Right lung (tissue), 10 donors: ENCODE measurements at places on chromosomes 2 and 18.
A peak's percentile ranks its signal among the peaks of the same experiment; 100 is the strongest.

DNA sequence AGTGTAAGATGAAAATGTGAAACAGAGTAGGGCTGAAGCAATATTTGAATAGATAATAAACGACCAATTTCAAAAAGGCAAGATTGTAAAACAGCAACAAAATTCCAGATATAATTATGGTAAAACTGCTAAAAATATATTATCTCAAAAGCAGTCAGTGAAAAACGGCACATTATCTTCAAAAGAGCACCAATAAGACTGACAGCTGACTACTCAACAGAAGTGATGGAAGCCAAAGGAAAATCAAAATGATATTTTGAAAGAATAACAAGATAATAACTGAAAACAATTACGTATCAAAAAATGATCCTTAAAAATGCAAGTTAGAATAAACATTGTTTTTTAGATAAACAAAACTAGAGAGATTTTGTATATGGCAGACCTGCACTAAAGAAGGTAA is 920.6 kb upstream of the FAM98A start:
- DNase-seq, result no peak

- DNase-seq, result no peak
Observed at GRCh38 chr2:218022131-218022850, 19.5 kb upstream of the TNS1 start.

GRCh38 chr18:54261894-54262293 is 7.4 kb upstream of the POLI start:
- DNase-seq, result no peak

- DNase-seq, result no peak
Observed at GRCh38 chr2:182444170-182444569, 17.3 kb upstream of the PDE1A start.

- no peak for DNase-seq
Observed at GRCh38 chr2:215598376-215598975, 162.6 kb upstream of the FN1 start.

- DNase-seq, result no peak
Observed at GRCh38 chr2:135050132-135050531, 2.0 kb upstream of the RAB3GAP1 start.

DNA sequence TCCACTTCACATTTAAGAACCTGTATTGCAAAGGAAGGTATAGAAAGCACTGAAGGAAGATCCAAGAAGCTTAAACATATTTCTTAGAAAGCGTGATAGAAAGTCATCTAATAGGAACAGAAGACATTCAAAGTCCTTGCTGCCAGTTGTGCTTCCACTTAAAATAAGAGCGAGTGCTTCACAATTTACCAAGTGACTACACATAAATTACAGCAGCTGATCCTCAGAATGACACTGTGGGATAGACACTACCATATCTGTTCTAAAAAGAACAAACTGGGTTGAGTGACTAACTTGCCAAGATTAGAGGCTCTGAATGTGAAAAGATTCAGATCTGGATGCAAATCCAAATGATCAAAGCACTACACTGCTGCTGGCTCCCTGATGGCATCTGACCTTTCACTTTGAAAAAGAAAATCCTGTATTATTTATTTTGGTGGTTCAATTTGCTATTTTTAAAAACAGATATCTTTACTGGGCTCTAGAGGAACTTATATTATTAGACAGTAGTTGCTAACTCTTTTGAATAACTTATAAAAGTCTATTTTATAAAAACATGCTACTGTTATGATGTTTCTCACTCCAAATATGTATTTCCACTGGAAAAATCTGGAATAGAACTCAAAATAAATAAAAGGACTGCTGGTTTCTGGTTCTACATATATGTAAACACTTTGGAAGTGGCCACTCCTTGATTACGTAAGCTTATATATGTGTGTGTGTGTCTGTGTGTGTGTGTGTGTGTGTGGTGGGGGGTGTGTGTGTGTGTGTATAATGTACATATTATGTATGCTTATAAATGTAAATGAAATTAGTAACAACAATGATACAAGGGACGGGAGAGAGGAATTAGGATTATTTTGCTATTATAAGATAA is 57.4 kb downstream of the KIDINS220 start:
- DNase-seq, result no peak

DNA sequence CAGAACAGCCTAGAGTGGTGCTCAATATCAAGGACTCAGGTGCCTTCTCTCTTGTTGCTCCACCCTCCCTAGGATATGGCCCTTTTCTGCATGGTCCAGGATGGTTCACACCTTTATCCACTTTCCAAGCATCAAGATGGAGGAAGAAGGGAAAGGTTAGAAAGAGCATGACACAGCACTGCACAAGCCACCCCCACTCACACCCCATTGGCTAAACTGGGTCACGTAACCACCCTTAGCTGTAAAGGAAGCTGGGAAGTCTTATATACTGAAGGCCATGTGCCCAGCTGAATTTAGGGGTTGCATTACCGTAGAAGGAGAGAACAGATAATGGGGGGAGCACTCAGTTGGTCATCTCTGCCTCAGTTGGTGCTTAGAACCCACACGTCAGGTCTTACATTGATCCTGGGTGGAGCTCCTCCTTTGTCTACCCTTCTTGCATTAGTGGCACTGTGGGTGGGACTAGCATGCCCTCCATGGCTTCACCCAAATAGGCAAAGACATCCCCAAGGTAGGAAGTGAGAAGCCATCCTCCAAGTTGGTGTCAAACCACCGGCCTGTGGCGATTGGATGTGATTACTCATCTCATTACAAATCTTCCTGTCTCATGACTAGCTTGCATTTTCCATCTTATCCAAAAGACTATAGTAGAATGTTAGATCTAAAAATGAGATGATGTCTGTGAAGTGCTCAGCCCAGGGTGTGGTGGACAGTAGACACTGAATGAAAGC is 248.5 kb downstream of the HAUS1 start:
- DNase-seq, result no peak

- DNase-seq, result peak; percentile 2
Observed at GRCh38 chr2:40758401-40759155, 306.7 kb upstream of the SLC8A1 start.

DNA sequence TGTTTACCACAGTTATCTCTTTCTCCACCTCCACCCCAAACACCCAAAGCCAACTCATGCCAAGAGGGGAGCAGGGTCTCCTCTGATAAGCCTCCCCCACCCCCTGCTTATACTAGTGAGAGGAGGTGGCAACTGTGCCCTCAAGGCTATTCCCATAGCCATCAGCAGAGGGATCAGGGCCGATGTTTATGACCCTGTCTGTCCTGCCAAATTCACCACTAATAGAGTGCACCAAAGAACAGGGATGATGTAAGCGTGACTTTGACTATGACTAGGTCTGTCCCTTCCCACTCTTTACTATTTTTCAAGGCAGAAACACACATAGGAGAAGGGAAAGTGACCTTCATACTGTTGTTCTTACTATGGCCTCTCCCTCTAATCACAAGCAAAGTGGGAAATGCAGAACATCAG is 74.6 kb downstream of the CLHC1 start:
- no peak for DNase-seq

DNA sequence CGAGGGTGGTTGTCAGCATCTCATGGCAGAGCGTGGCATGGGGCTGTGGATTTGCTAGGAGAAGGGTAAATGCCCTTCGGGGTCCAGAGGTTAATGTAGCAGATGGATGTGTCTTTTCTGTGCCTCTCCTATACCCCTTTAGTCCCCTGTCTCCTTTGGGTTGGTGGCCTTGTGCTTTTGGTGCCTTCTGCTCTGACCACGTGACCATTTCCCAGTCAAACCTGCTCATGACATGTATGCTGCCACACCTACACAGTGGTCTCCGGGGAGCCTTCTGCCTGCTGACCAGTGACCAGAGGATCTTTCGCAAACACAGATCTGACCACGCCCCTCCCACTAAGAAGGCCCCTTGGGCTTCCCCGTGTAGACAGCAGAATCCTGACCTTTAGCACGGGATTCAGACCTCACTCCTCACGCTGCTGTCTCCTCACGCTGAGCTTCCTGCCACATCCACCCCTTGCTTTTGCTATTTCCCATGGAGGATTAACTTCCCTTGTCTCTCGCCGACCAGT is 116.2 kb downstream of the ACOXL start:
- DNase-seq, result no peak

GRCh38 chr2:19332503-19332902 is 25.9 kb downstream of the OSR1 start:
- DNase-seq, result no peak

- DNase-seq, result peak; percentile 24
Observed at GRCh38 chr18:74498712-74499627, 2.8 kb downstream of the CNDP2 start.

DNA sequence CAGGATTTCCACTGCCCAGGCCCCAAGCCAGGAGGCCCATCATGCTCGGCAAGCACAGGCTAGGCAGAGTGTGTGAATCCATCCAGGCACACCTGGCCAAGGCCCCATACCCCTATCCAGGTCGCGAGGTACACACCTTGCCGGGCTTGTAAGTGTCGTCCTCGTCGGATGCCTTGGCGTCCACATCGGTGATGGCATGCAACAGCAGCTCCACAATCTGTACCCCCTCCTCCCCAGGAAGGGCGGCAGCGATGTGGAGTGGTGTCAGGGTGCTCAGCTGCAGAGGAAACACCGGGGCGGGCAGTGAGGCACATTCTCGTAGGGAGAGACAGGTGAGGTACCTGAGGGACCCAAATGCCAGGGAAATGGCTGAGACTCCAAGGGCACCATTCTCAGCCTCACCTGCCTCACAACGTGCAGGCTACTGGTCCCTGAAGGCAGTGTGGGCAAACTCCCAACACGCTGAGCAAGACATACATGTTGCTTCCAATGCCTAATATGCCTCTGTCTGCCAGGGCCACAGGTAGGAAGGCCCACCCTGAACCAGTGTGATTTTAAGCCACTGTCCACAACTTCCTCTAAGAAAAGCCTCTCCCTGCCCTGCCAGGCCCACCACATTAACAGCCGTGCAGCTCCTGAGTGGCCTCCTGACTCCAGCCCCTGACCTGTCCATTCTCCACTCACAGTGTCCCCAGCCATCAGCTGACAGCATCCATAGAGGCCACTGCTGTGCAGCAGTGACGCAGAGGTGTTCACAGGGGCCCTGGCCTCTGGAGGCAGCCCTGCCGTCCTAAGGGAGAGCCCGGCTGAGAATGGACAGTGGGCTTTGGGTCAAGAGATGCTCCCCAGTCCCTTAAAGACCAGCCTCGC is 44.9 kb downstream of the ANKMY1 start:
- no peak for DNase-seq

GRCh38 chr18:48915626-48916425 is 34.9 kb downstream of the SMAD7 start:
- no peak for DNase-seq

DNA sequence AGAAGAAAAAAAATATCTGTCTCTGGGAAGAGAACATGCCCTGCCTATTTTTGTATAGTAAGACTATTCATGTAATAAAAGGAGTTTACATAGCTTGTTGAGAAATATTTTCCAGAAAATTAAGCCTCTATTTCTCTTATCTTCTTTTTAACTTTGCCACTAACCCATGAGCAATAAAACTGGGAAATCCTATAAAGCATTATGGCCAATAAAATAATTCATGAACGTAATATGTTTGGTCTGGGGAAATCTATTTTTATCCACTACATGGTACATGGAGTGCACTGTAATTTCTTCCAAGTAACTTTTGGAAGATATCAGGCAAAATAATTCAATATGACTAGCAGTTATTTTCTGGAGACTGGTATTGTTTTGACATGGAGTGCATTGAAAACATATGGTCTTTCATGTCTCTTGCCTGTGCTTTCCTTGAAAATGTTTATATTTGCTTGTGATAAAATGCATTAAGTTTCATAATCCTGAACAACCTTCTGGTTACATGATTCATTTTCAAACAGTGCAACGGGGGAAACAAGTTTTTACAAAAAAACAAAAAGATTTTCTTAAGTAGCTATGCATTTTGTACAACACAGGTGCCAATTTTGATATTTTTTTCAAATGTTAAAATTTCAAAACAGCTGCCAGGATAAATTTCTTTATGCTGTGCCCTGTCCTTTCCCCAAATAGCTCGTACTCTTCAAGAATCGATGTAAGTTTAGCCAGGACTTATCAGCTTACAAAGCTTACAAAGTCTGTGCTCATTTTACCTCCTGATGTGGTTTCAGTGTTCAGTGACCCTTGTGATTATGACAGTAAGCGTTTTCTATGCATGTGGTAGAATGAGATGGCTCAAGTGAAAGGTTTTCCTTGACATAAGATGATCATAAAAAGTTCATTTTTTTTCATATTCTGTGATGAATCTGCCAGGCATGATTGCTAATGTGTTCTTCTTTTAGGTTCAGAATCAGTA is 194.5 kb downstream of the UBE2E3 start:
- peak; percentile 33 for DNase-seq

GRCh38 chr2:42965196-42965595 is 172.8 kb upstream of the HAAO start:
- DNase-seq, result no peak

GRCh38 chr2:63132020-63132419 is 81.4 kb downstream of the OTX1 start:
- DNase-seq, result no peak
